Stimulated activated CD4-positive, alpha-beta T cell treated with anti-CD3 and anti-CD28 coated beads, Interleukin-1b, Interleukin-23, amount 100 ng/mL, for 1 hour (primary cell): ENCODE measurements at places on chromosomes 1 and 21.

GRCh38 chr1:31005198-31005597 is 60.3 kb downstream of the PUM1 start:
- no peak for DNase-seq

DNA sequence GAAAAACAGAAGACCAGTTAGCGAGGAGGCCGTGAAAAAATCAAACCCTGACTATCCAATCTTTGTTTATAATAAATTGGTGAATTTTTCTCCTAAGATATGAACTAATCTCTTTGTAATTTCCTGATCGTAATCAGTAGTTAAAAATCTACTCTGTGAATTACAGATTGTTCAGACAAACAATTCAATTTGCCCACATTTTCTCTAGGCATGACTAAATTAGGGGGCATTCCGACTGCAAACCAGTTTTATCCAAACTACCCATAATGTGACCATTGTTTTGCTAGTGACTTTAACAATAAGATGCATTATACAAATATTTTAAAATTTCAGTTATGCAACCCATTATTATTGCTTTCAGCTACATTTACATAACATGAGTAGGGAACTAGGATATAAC is 546.9 kb upstream of the ADAMTS5 start:
- no peak for DNase-seq

GRCh38 chr1:241615043-241615974 is 24.9 kb downstream of the CHML start:
- DNase-seq, result no peak

GRCh38 chr21:16587681-16588375 is 858.0 kb downstream of the USP25 start:
- no peak for DNase-seq

- DNase-seq, result no peak
These were observed 2.3 kb downstream of the SLC2A5 start for GRCh38 chr1:9066945-9067807.

DNA sequence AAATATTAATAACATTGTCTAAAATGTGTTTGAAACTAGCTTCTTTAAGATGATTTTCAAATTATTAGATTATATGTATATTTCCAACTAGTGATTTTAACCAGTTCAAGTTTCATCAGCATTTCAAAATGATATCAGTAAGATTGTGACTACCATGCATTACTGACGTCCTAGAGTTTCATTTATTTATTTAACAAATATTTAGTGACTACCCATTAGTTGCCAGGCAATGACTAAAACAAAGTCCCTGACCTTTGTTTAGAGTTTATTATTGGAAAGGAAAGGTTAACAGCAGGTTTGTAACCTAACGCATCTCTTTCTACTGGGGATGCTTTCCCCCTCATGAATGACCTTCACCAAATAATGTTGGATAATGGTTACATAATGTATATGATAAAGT is 7.6 kb upstream of the C4BPB start:
- DNase-seq, result no peak

DNA sequence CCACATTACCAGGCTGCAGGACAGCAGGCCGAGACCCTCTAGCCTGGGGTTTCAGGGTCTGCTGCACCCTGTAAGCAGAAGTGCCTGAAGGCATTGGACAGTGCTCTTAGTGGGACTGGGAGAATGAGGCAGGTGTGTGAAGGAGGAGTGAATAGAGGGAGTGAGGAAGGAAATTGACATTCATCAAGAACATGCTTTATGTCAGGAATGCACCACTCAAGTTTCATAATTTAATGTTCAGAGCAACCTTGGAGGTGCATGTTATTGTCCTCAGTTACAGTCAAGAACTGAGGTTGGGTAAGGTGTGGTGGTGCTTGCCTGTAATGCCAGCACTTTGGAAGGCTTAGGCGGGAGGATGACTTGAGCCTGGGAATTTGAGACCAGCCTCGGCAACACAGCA is 11.7 kb upstream of the GPR37L1 start:
- no peak for DNase-seq

- DNase-seq, result no peak
These were observed 37.8 kb upstream of the GADD45A start for GRCh38 chr1:67647036-67647798.

- DNase-seq, result no peak
These were observed 21.3 kb downstream of the ATPAF1 start for GRCh38 chr1:46646844-46647243.

DNA sequence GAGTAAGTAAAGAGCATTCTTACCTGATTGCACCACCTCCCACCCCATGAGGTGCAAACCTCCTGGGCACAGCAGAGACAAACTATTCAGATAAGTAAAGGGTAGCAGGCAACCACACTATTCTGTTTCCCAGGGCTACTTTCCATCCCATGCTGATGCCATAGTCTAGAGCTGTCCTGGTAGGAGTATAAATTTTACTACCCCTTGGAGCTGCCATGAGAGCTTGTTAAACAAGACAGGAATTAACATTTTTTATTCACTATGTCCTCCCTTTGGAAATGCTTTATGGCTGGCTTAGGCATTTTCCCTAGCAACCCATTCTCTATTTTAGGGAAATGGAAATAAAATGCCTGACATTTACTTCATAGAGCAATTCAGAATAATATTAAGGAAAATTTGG is 324.6 kb upstream of the USP25 start:
- no peak for DNase-seq

DNA sequence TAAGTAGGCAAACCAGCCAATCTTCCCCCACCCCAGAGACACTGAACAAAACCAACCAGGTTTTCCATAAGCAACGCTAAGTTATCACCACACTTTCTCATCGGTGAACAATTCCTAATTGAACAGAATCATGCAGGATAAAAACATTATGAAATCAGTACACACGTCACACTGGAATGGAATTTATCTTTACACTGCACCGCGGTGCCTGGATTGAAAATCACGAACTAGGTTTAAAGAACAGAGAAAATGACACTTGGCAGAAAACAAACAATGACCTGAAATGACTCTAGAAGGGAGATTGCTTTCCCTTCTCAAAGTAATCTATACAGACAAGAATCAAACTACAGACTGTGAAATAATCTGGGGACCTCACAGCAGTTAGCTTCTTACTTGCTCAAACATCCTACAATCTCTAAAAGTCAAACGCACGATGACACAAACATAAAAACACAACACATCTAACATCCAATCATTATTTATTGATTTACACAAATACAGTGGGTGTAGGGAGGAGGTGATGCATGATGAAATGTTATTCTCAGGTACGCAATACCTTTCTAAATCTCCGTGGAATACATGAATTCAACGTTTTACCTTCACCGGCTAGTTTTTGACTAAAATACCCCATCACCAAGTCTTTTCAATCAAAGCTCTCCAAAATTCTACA is 1.9 kb downstream of the EIF4G3 start:
- DNase-seq, result no peak

DNA sequence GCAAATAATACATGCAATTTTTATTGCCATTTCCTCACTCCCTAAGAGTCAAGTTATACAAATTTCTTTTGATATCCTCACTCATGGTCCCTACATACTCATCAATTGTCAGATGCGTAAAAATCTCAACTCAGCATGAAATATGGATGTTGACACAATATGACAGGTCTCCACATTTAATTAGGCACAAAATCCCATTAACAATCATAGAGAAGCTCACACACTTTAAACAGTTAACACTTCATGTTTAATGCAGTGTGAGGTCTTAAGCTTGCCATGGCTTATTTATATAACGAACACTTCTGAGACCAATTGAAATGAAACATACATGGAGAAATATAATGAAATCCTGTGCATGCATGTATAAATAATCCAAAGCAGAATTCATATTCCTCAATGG is 58.6 kb downstream of the GREM2 start:
- no peak for DNase-seq

- DNase-seq, result peak; percentile 51
These were observed 63.4 kb upstream of the COA6 start for GRCh38 chr1:234309598-234310459.

- DNase-seq, result no peak
These were observed 10.0 kb upstream of the FAM110D start for GRCh38 chr1:26148887-26149286.

- DNase-seq, result no peak
These were observed 3.2 kb upstream of the CELSR2 start for GRCh38 chr1:109246141-109246551.

DNA sequence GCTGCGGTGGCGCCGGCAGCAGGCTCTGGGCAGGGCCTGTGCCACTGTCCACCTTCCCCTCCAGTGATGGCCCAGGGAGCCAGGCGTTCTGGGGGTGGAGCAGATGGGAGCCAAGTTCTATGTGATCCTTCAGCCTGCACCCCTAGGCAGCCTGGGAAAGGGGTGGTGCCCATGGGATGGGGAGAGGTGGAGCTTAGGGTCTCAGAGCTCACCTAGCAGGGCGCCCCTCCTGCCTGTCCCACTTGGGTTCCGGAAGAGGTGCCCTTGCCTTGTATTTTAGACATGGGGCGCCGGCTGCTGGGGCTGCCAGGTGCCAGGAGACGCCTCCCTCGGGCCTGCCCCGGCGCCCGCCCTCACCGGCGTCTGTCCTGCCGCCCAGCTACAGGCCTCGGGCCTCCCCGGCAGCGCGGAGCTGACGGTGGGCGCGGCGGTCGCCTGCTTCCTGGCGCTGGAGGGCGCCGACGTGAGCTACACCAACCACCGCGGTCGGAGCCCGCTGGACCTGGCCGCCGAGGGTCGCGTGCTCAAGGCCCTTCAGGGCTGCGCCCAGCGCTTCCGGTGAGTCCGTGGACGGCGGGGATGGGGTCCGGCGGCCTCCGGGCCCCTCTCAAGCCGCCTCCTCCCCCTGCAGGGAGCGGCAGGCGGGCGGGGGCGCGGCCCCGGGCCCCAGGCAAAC is 3.1 kb upstream of the MMP23B start:
- DNase-seq, result no peak

GRCh38 chr1:51527144-51527543 is 8.1 kb upstream of the EPS15 start:
- DNase-seq, result no peak

DNA sequence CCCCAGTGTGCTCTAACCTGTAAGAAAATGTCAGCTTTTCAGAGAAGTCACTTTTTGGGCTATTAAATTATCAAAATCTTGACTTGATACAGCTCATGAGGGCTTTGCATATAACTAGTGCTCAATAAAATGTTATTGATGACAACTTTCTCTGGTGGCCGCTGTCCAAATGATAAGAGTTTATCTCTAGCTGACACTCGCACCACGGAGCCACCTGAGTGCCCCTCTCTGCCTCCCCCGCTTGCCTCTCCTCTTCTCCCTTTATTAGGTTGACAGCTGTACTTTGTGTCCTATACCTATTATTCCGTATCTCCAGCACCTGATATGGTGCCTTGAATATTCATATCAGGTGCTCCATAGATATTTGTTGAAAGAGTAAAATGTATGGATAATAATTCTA is 82.8 kb downstream of the PHTF1 start:
- DNase-seq, result no peak

- DNase-seq, result no peak
These were observed 4.4 kb upstream of the PRRX1 start for GRCh38 chr1:170659399-170660035.

GRCh38 chr1:218699421-218699820 is 354.3 kb downstream of the TGFB2 start:
- DNase-seq, result no peak

DNA sequence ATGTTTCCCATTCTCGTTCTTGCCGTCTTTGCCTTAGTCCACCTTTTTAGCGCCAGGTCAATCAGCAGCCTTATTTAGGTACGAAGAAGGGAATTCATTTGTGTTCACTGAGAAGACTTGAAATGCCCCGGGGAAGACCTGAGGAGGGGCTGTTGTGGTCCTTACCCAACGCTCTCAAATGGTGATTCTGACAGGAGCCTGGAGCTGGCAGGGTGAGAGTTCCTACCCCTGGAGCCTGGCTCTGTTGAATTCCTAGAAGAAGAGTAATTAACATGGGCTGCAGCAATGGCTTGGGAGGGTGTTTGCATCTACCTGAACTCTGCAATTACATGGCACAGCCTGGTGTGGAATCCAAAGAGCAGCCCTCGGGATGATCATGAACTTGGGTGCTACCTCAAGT is 76.9 kb upstream of the DSCAM start:
- DNase-seq, result no peak

- no peak for DNase-seq
These were observed 163.9 kb downstream of the AKT3 start for GRCh38 chr1:243686159-243686558.

- DNase-seq, result no peak
These were observed 69.2 kb downstream of the SCCPDH start for GRCh38 chr1:246793356-246793896.

DNA sequence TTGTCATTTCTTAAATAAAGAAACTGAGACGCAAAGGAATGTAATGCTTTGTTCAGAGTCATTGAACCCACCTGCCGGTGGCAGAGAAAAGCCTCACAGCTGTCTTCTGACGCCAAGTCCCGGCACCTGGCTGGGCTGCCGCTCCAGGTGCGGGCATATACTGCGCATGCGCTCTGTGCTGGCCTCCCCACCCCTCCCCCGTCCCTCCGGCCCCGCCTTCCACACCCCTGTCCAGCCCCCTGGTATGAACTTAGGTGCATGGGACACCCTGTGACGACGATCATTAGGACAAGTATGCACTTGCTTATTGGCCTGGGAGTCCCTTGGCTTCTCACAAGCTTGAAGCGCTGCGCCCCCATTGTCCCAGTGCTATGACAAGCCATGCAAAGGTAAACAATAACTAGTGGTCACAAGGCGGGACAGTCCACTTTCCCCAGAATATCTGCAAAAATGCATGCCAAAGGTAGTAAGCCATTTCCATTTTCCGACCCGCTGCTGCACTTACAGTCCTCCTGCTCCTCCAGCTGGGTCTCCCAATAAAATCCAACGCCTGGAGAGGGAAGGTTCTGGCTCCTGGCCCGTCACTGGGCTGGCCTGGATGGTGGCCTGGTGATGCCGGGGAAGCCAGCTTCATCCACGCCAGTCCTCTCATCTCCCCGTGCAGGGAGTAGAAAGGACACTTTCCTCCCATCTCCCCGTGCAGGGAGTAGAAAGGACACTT is 100.4 kb downstream of the PSMG1 start:
- DNase-seq, result no peak

DNA sequence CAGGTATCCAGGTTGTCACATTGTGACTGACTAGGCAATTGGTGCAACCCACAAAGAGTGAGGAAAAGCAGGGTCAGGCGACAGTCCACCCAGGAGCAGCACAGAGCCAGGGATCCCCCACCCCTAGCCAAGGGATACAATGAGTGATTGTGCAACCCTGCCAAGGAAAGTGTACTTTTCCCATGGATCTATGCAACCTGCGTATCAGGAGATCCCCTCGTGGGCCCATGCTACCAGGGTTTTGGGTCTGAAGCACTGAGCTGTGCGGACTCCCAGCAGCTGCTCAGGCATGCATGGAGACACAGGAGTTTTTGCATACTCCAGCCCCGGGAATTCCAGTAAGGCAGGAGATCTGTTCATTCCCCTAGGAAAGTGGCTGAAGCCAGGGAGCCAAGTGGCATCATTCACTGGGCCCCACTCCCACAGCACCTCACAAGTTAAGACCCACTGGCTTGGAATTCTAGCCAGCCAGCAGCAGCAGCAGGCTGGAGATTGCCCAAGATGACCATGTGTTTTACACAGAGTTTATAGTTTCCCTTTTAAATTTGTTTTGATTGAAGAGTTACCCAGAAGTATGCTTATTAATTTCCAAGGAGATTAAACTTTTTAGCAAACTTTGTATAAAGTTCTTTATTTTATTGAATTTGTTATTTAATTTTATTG is 136.0 kb downstream of the LTN1 start:
- DNase-seq, result no peak

- no peak for DNase-seq
These were observed 70.7 kb upstream of the JUN start for GRCh38 chr1:58854576-58854975.
